Muscle of leg (tissue), 16 donors: ENCODE measurements at places on chromosomes 4 and X.
A peak's percentile ranks its signal among the peaks of the same experiment; 100 is the strongest.

- no peaks in the 10 kb centered on the region for H3K36me3 ChIP-seq
- peaks cover 22% of the 10 kb centered on the region for H3K27me3 ChIP-seq
- H3K4me3 ChIP-seq, result peak overlapping the region; percentile 59
These were observed 1.4 kb downstream of the JADE3 start for GRCh38 chrX:46913667-46914066.

GRCh38 chr4:18441203-18441590 is 419.6 kb upstream of the LCORL start:
- no peak for DNase-seq
- H3K4me3 ChIP-seq, result no peak overlapping the region
- H3K27me3 ChIP-seq, result no peaks in the 10 kb centered on the region

- peak overlapping the region; percentile 43 for H3K27ac ChIP-seq
- H3K36me3 ChIP-seq, result peaks cover 5% of the 10 kb centered on the region
- no peak overlapping the region for H3K4me3 ChIP-seq
- peaks cover 12% of the 10 kb centered on the region for H3K4me1 ChIP-seq
These were observed 19.5 kb downstream of the SMPX start for GRCh38 chrX:21738210-21738949.

GRCh38 chr4:1463927-1464540 is 57.8 kb upstream of the NKX1-1 start:
- H3K36me3 ChIP-seq, result no peaks in the 10 kb centered on the region
- H3K27ac ChIP-seq, result no peak overlapping the region
- peaks cover 45% of the 10 kb centered on the region for H3K27me3 ChIP-seq
- DNase-seq, result no peak
- H3K4me3 ChIP-seq, result no peak overlapping the region
- peaks cover 12% of the 10 kb centered on the region for H3K4me1 ChIP-seq

DNA sequence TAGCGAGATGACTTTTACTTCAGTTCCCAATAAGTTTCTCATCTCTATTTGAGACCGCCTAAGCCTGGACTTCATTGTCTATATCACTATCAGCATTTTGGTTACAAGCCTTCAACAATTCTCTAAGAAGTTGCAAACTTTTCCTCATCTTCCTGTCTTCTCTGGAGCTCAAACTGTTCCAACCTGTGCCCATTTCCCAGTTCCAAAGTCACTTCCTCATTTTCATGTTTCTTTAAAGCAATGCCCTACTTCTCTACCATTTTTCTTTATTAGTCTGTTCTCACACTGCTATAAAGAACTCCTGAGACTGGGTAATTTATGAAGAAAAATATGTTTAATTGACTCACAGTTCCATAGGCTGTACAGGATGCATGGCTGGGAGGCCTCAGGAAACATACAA is 251.9 kb downstream of the TECRL start:
- no peaks in the 10 kb centered on the region for H3K27me3 ChIP-seq
- H3K4me1 ChIP-seq, result no peaks in the 10 kb centered on the region
- no peak overlapping the region for H3K4me3 ChIP-seq
- H3K27ac ChIP-seq, result no peak overlapping the region

DNA sequence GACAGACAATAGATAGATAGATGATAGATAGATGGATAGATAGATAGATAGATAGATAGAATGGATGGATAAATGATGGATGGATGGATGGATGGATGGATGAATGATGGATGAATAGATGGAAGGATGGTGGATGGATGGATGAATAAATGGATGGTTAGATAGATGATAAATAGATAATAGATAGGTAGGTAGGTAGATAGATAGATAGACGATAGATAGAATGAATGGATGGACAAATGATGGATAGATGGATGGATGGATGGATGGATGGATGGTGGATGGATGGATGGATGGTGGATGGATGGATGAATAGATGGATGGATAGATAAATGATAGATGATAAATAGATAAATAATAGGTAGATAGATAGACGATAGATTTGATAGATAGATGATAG is 287.4 kb downstream of the CRLF2 start:
- no peak for DNase-seq
- H3K4me1 ChIP-seq, result no peaks in the 10 kb centered on the region
- no peak overlapping the region for H3K4me3 ChIP-seq
- no peaks in the 10 kb centered on the region for H3K27me3 ChIP-seq

- no peaks in the 10 kb centered on the region for H3K27me3 ChIP-seq
- H3K36me3 ChIP-seq, result no peaks in the 10 kb centered on the region
- H3K27ac ChIP-seq, result no peak overlapping the region
- no peak overlapping the region for H3K4me3 ChIP-seq
- H3K4me1 ChIP-seq, result no peaks in the 10 kb centered on the region
- no peak for DNase-seq
These were observed 276.6 kb downstream of the CCSER1 start for GRCh38 chr4:90403781-90404180.

- H3K27ac ChIP-seq, result no peak overlapping the region
- no peaks in the 10 kb centered on the region for H3K4me1 ChIP-seq
- no peaks in the 10 kb centered on the region for H3K36me3 ChIP-seq
- H3K4me3 ChIP-seq, result no peak overlapping the region
- H3K27me3 ChIP-seq, result no peaks in the 10 kb centered on the region
These were observed 227.2 kb downstream of the FAT4 start for GRCh38 chr4:125541836-125542385.

GRCh38 chr4:153322791-153323190 is 21.7 kb upstream of the MND1 start:
- no peak overlapping the region for H3K4me3 ChIP-seq
- no peaks in the 10 kb centered on the region for H3K27me3 ChIP-seq
- peaks cover 12% of the 10 kb centered on the region for H3K36me3 ChIP-seq
- no peak for DNase-seq

DNA sequence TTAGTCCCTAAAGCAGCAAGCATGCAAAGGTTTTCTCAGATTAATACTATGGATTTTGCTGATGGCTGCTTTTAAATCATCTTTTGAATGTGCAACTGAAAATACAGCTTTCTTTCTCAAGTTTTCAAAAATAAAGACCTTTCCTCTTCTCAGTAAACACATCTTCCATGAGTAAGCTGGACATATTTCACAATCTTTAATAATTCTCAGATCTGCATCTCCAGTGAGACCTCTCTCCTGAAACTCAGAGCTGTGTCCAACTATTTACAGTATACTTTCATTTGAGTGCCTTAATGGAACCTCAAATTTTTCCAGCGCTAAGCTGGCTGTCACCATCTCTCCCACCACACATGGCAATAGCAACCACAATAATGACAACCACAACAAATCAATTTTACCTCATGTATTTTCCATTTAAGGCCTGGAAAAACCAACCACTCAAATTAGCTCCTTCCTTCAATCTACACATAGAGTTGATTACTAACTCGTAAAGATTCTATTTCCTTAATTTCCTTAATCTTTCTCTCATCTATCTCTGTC is 192.4 kb upstream of the RPL34 start:
- no peak for DNase-seq
- no peaks in the 10 kb centered on the region for H3K27me3 ChIP-seq
- H3K4me1 ChIP-seq, result no peaks in the 10 kb centered on the region
- H3K36me3 ChIP-seq, result no peaks in the 10 kb centered on the region

GRCh38 chrX:18797141-18797540 is 89.7 kb downstream of the PPEF1 start:
- peak; percentile 59 for DNase-seq
- H3K36me3 ChIP-seq, result no peaks in the 10 kb centered on the region
- H3K4me3 ChIP-seq, result no peak overlapping the region
- no peak overlapping the region for H3K27ac ChIP-seq

DNA sequence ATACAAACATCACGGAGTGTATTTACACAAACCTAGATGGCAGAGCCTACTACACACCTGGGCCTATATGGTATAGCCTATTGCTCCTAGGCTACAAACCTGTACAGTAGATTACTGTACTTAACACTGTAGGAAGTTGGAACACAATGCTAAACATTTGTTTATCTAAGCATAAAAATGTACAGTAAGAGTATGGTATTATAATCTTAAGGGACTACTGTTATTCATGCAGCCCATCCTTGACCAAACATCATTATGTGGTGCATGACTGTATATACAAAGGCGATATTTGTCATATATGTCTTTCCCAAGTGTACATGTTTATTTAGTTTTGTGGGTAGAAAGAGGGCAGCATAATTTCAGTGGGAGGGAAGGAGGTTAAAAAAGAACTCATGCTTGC is 177.7 kb upstream of the FSTL5 start:
- no peaks in the 10 kb centered on the region for H3K27me3 ChIP-seq
- no peak overlapping the region for H3K27ac ChIP-seq
- H3K36me3 ChIP-seq, result no peaks in the 10 kb centered on the region
- DNase-seq, result no peak
- H3K4me3 ChIP-seq, result no peak overlapping the region
- no peaks in the 10 kb centered on the region for H3K4me1 ChIP-seq

DNA sequence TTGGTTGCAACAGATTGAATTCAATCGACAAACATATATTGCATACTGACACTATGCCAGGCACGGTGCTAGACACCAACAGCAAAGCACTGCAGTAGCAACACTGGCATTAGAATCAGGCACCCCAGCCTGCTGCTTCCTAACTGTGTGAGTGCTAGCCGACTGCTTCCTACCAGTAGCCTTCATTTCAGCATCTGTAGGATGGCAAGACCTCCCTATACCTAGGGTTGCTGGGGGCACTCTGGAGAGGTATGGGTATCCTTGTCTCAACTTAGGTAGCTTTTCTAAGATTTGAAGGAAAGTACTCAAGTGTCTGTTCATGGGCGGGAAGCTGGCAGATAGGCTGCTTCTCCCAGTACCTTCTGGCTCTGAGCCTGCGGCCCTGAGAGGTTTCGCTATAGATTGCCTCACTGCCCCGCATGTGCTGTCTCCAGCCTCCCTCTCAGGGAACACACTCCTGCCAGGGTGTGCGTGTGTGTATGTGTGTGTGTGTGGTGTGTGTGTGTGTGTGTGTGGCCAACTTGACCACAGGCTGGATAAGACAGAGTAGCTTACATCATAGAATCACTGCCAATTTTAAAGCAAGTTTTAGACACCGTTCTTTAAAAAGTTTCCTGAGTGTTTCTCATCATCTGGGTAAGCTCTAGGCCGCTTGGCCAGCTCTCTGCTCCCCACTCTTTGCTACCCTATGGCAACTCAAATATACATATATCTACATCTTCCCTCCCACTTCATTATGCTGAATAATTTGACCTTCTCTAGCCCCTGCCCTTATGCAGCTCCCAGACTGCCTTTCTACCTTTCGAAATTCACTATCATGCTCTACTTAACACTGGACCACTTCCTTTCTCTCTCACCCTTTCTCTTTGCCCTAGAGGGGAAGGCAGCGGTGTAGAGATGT is 97.0 kb upstream of the PJA1 start:
- H3K36me3 ChIP-seq, result no peaks in the 10 kb centered on the region
- H3K4me1 ChIP-seq, result peaks cover 3% of the 10 kb centered on the region
- peak; percentile 25 for DNase-seq
- peaks cover 66% of the 10 kb centered on the region for H3K27me3 ChIP-seq
- no peak overlapping the region for H3K4me3 ChIP-seq

- no peak for DNase-seq
- H3K4me3 ChIP-seq, result peak overlapping the region; percentile 85
- H3K27me3 ChIP-seq, result no peaks in the 10 kb centered on the region
- no peaks in the 10 kb centered on the region for H3K36me3 ChIP-seq
These were observed 3.4 kb downstream of the MAML3 start for GRCh38 chr4:140150636-140150885.

DNA sequence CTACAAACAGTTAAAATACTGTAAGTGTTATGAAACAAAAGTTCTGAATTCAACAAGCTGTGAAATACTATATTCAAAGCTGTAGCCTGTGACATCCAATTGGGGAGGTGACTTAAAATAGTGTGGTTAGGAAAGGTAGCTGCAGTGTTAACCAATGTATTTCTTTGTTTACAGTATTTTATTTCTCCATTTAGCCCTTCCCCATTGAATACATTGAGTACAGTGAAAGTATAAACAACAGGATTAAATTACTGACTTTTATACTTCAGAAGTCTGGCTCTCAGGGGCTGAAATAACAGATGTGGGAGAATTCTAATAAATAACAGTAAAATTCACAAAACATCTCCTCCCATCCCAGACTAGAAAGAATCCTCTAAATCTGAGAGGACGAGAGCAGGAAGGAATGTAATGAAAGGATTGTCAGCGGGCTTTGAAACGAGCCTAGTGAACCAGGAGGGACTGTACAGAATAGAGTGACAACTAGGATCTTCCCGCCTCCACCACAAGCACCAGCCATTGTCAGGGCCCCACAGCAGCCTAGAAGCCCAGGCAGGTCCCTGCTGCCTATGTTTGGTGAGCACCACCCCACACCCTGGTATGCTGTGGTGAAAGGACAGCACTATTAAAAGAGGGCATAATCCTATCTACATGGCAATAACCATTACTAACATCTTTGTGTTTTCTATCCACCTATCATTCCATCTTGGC is 73.7 kb downstream of the SPCS3 start:
- no peaks in the 10 kb centered on the region for H3K4me1 ChIP-seq
- DNase-seq, result no peak
- no peaks in the 10 kb centered on the region for H3K36me3 ChIP-seq
- no peaks in the 10 kb centered on the region for H3K27me3 ChIP-seq

DNA sequence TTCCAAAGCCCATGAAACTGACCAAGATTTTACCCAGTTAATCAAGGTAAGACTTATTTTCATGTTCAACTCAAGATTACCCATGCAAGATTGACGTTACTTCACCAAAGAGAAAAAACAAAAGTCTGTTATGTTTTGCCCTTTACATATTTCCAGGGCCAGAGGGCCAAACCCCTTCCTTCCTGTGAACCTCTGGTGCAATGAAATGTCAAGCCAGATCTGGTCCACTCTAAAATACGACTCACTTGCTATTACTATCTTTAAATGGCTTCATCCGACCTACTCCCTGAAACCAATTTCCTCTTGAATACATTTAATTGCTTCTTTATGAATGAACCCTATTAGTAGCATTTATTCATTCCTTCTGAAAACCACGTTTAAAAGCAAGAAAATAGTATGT is 33.0 kb downstream of the TSPAN5 start:
- peaks cover 2% of the 10 kb centered on the region for H3K4me1 ChIP-seq
- H3K27ac ChIP-seq, result no peak overlapping the region
- no peak for DNase-seq
- H3K27me3 ChIP-seq, result no peaks in the 10 kb centered on the region
- H3K36me3 ChIP-seq, result no peaks in the 10 kb centered on the region
- H3K4me3 ChIP-seq, result no peak overlapping the region

DNA sequence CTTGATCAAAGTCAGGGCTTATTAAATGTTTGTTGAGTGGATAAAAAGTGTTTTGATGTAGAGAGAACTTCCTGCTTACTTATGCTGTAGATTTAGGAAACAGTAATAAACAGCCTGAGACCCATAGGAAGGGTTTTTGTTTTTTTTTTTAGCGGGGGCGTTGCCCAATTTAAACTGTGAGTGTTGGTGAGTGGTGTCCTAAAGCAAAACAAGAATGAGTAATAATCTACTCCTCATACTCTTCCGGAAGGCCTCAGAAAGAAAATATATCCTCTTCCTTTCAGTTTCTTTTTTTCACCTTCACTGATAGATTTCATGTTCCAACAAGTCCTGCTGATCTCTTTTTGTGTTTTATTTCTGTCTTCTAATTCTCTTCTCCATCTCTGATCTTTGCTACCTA is 104.4 kb upstream of the SCML1 start:
- no peak overlapping the region for H3K4me3 ChIP-seq
- H3K4me1 ChIP-seq, result peaks cover 3% of the 10 kb centered on the region
- H3K36me3 ChIP-seq, result no peaks in the 10 kb centered on the region
- peaks cover 42% of the 10 kb centered on the region for H3K27me3 ChIP-seq
- DNase-seq, result no peak
